ENCODE measurements at places on chromosomes 4 and X.

DNA sequence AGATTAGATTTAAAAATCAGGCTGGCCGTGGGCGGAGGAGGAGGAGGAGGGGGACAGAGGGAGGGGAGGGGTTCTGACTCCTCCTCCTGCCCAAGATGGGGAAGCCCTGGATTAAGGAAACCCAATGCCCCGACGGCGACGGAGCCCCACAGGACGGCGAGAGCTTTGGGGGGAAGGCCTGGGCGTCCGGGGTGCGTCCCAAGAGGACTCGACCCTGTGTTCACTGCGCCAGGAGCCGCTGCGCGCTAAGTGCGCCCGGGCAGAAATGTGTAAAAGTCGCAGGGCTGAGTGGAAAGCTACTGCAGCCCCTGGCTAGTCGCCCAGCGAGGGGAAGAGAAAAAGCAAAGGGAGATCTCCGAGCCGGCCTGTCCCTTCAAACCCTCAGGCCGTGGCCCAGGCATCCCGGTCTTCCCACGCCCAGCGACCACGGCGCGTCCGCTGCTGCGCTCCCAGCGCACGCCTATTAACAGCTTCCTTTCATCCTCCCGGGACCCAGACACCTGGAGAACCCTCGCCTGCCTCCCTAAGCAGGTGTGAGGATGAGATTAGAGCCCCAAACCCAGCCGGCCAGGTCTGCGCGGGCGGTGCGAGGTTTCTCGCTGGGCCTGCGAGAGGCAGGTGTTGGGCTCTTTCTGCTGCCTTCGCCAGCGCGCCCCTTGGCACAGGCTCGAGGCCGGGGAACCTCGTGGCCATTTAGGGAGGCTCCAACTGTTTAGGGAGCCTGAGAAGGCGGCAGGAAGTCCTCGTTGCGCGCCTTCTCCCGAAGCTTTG is 1.4 kb upstream of the RPS6KA3 start:
- no peak for DNase-seq

DNA sequence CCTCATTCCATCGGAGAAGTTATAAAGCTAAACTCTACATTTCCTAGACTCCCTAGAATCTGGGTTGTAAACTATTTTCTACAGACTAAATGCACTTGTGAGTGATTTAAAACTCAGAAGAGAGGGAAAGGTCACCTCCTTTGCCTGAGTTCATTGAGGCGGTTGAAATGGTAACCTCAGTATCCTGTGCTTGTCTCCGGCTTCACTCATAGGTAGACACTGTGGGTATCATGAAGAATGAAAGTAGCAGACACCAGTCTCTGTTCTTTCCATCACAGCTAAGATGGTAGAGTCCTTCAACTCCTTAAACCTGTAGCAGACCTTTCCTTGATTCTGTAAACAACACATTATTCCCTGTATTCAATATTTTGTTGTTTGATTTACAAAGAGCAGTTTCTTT is 291.3 kb upstream of the ANKRD50 start:
- DNase-seq = no peak

- no peak for DNase-seq
Measured at GRCh38 chr4:90495936-90496335, 368.7 kb downstream of the CCSER1 start.

DNA sequence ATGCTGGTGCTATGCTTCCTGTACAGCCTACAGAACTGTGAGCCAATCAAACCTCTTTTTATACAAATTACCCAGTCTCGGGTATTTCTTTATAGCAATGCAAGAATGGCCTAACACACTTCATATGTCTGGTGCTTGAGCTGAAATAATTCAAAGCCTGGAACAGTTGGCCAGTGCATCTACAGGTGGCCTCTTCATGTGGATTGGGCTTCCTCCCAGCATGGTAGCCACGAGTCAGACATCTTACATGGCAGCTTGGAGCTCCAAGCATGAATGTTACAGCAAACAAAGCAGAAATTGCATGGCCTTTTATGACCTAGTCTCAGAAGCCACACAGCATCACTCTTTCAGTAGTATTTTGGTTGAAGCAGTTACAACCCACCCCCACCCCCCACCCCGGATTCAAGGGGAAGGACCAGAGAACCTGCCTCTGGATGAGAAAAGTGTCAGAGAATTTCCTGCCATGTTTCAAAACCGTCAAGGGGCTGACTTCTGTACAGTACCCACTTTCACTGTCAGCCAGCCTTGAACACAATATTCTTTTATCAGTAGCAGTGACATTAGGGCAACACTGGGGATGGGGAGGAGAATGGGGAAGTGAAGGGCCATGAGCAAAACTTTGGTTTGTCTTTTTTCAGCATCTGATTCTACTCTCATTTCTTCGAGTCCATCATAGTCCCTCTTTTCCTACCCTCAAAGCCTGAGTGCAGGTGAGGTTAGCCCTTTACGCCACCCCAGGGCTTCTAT is 368.7 kb downstream of the BCOR start:
- DNase-seq = no peak

GRCh38 chr4:112898357-112899141 is 150.9 kb upstream of the ANK2 start:
- no peak for DNase-seq

DNA sequence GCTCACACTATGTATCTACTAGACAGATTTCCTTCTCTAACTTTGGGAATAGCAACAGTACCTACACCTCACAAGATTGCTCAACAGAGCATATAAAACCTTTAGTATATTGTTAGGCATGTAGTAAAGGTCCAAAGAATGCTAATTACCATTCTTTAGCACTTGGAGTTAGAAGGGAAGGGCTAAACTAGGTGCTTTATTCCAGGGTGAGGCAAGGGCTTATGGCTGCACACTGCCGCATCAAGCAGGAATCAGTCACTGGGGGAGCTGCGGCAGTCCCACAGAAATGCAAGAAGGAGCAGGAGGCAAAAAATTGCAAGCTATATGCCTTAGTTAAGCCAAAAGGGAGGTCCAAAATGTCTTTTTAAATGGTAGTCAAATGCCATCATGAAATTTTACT is 162.7 kb downstream of the PPP3CA start:
- no peak for DNase-seq

DNA sequence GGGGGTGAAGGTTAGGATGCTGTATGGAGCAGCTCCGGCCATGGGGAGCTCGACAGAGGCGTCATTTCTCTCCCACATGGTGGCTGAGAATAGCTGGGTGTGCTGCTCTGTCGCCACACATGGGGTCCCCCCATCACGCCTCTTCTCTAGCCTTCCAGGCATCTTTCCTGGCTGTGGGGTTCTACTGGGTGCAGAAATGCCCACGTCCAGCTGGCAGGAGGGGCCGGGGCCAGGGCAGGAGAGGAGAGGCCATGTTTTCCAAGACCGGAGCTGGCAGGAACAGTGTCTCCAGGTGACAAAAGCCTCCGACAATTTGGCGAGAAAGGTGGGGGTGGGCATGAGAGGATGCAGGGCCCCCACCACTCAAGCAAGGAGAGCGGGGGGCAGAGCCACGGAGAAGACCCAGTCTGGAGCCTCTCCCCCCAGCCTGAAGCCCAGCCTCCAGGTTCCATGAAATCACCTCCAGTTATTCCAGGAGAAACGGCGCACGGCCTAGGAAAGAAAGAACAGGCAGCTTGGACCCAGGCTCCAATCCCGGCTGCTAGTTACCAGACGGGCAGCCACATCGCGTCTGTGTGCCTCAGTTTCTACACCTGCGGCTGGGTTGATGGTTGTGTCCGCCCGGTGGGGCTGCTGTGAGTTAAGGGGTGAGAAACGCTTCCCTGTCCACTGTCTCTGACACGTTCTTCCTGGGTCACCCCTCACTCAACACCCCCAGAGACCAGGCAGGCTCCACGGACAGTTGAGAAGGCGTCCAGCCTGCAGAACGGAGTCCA is 27.4 kb upstream of the SPON2 start:
- DNase-seq = no peak

- DNase-seq = no peak
Measured at GRCh38 chrX:2406891-2407518, 93.8 kb downstream of the DHRSX start.

GRCh38 chr4:134650461-134650860 is 448.9 kb upstream of the PABPC4L start:
- no peak for DNase-seq

DNA sequence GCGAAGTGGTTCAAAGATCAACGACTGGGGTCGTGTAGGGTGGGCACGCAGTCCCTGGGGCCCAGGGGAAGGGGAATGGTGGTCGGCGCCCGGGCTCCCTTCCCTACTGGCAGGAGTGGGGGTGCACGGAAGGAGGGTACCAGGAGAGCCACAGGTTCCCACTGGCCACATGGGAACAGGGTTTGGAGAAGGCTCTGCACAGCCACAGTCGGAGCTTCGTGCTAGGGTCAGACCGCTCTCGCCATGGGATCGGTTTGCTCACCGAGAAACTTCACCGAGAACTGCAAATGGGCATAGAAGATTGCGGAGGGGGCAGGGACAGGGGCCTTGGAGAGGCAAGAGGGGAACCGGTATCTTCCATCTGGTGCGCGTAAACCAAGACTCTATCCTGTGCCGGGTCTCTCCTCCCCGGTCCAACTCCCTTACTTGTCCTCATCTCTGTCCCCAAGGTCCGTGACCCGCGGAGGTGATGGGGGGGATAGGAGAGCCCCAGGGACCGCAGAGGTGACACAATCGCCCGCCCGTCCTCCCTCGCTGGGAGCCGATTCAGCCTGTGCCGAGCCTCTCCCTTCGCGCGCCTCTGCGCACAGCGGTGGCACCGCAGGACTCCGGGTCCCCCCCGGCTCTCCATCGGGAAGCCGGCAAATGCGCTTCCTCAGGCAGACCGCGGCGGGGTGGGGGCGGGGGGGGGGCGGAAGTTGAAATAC is 1.0 kb downstream of the SCD5 start:
- DNase-seq = no peak

DNA sequence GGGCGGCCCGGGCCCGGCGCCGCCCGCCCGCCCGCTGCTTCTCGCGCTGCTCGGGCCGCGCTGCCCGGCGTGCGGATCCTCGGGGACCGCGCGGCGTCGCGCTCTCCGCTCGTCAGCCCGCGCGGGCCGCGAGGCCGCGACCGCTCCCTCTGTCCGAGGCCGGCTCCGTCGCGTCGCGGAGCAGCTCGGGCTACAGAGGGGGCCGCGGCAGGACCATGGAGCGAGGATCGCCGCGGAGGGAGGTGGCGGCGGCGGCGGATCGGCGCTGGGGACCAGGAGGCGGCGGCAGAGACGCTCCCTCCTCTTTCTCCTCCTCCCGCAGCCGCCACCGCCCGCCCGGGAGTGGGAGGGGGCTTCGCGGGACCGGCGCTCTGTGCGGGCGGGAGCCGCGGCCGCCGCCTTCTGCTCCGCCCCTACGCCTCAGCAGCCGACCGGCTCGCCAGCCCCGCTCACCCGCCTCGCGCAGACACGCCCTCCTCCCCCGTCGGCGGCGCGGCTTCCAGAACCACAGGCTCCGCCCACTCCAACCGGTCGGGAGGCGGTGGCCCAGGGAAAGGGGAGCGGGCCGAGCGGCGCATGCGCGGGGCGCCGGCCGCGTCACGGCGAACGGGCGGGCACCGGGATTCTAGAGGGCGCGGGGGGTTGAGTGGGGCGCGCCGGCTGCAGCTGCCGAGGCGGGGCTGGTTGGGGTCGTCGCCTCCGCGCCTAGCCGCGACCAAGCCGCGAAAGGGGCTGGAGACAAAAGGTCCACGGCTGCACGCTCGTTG is at the start of gene CASK:
Gene CASK, minus strand, starts transcription at position 344 of the 767 bp plus-strand sequence. CDS start 566 bp downstream, outside the sequence.
- peak; percentile 60 for DNase-seq

GRCh38 chrX:134244043-134244442 is 7.1 kb downstream of the CCDC160 start:
- no peak for DNase-seq

GRCh38 chr4:75545526-75545925 is 10.3 kb upstream of the ODAPH start:
- peak; percentile 13 for DNase-seq

- DNase-seq = no peak
Measured at GRCh38 chr4:133996431-133997121, 205.0 kb downstream of the PABPC4L start.

- DNase-seq = no peak
Measured at GRCh38 chr4:163493643-163494359, 689 bp upstream of the TMA16 start.

GRCh38 chrX:8731559-8732395 is at the start of gene ANOS1:
Gene ANOS1 (minus strand): TSS chrX:8732137. CDS start chrX:8732036, 101 bp downstream.
- no peak for DNase-seq

- no peak for DNase-seq
Measured at GRCh38 chr4:152997771-152998487, 61.8 kb downstream of the FHDC1 start.

- no peak for DNase-seq
Measured at GRCh38 chr4:5814421-5814820, 78.5 kb downstream of the CRMP1 start.

GRCh38 chr4:165437691-165438090 is 58.9 kb downstream of the CPE start:
- no peak for DNase-seq

GRCh38 chr4:174292473-174292872 is 8.8 kb downstream of the CEP44 start:
- no peak for DNase-seq

- no peak for DNase-seq
Measured at GRCh38 chrX:129793604-129794191, 13.9 kb downstream of the SASH3 start.

- no peak for DNase-seq
Measured at GRCh38 chr4:147326591-147326990, 154.3 kb upstream of the EDNRA start.

DNA sequence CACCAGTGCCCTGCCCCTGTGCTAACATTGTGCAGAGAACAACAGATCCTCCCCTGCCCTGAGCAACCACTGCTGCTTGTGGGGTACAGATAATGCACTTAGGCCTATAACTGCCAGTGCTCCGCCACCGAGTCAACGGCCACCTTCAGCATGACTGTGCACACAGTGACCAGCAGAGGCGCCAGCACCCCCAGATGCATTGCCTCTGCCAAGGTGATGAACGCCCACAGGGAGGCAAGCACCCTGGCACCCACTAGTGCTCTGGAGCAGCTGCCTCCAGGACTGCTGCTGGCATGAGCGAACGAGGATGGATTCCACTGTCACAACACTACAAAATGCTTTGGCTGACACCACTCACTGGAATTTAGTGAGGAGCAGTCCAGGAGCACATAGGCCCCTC is 38.2 kb downstream of the SPIN2B start:
- DNase-seq = no peak

- no peak for DNase-seq
Measured at GRCh38 chrX:45596188-45596808, 395.6 kb upstream of the DIPK2B start.

DNA sequence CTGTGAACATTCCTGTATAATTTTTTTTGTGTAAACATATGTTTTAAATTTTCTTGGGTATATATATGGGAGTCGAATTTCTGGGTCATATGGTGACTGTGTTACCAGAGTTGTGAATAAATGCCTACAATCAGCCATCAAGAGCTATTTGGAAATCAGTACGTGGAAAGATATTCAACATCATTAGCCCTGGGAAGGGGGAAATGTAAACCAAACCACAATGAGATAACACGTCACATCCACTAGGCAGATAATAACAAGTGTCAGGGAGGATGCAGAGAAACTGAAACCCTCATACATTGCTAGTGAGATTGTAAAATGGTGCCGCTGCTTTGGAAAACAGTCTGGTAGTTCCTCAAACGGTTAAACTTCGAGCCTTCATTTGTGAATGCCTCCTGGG is 43.9 kb downstream of the LUZP4 start:
- no peak for DNase-seq

DNA sequence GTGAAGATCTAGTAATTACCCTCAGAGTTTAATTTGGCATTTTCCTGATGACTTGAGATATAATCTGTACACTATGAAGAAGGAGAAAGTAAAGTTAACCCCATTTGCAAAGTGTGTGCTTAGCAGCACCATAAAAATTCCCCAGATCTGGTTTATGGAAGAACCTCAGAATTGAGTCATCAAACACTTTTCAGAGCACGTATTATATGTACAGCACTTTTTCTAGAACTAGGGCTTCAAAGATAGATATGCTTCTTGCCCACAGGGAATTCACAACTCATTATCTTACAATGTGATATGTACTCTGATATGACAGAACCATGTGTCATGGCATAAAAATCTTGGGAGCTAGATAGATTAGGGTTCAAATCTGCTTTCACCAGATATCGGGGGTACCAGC is 150.9 kb downstream of the SLC10A7 start:
- no peak for DNase-seq
